ENCODE measurements at places on chromosomes 3 and 15. TPM values are rescaled to one million over a fixed set of nuclear protein-coding genes. Genes with fewer than 3 reads are reported as not detected.

DNA sequence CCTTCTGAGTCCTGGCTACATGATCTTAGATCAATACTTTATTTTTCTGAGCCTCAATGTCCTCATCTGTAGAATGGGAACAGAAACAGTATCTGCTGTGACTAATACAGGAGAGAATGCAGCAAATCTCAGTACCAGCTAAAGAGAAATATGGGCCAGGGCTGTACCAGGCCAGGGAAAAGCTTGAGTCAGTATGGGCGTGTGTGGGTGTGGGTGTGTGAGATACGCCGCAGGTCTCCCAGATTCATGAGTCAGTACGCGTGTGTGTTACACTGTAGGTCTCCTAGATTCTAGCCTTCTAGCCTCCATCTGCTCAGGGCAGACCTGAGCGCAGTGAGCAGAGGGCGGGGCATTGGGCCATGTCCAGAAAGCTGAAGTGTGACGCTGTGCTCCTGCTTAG, 15.2 kb downstream of the GNAI2 start:
- H3K4me3 ChIP-seq, result no peak overlapping the region
- no peaks in the 10 kb centered on the region for H3K27me3 ChIP-seq
- peaks cover 11% of the 10 kb centered on the region for H3K36me3 ChIP-seq
- H3K4me1 ChIP-seq, result peaks cover 32% of the 10 kb centered on the region

- peak within 1 kb of the TSS; percentile 7 for H3K4me3 ChIP-seq
- H3K36me3 ChIP-seq, result no peaks in the 10 kb centered on the region
- peaks cover 24% of the 10 kb centered on the region for H3K4me1 ChIP-seq
- H3K27ac ChIP-seq, result peak within 1 kb of the TSS; percentile 61
Observed at GRCh38 chr3:151316267-151316991, at the start of gene GPR87. Gene GPR87 (minus strand): TSS chr3:151316820. CDS start chr3:151300100, 16,720 bp downstream.

DNA sequence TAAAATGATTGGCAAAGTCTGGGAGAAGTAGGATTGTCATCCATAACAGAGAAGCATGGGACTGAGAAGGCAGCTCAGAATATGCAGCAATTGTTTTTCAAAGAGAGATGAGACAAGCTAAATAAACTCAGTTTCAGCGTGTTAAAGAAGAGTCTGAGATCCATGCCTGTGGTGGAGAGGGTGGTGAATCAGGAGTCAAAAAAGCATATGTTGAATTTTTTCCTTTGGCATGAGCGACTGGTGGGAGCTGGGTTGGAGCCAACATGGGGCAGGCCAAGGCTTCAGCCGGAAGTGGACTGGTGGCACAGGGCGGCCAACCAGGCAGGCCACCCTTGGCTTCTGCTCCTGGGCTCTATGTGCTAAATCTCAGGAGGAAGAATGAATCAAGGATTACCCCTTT, 102.0 kb downstream of the SST start:
- no peaks in the 10 kb centered on the region for H3K36me3 ChIP-seq
- DNase-seq, result no peak
- H3K4me3 ChIP-seq, result no peak overlapping the region
- no peaks in the 10 kb centered on the region for H3K4me1 ChIP-seq
- no peak overlapping the region for H3K27ac ChIP-seq
- peaks cover 22% of the 10 kb centered on the region for H3K27me3 ChIP-seq

DNA sequence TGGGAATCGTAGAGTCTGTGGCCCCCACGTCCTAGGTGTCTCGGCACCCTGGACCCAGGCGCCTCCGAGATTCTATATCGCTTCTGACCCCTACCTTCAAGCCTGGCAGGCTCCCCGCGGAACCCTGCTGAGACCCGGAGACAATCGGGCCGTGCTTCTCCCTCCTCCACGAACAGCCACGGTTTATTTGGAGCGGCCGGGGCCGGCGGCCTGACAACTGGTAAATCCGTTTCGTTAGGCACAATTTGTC, 1.4 kb downstream of the GATA2 start:
- DNase-seq, result no peak
- no peaks in the 10 kb centered on the region for H3K36me3 ChIP-seq
- peaks cover 60% of the 10 kb centered on the region for H3K27me3 ChIP-seq
- no peak overlapping the region for H3K4me3 ChIP-seq
- no peak overlapping the region for H3K27ac ChIP-seq

- peaks cover 8% of the 10 kb centered on the region for H3K36me3 ChIP-seq
- H3K27ac ChIP-seq, result no peak overlapping the region
- DNase-seq, result no peak
Observed at GRCh38 chr15:64991536-64992135, 1.9 kb upstream of the SPG21 start.

Gene ARL6IP5
- total RNA-seq, result 156 TPM

Gene CHRNB4
- total RNA-seq, result not detected

Gene XCR1
- total RNA-seq, result 0.05 TPM

Measured in activated T-helper 1 cell treated with anti-CD3 and anti-CD28 coated beads, Interleukin-12 subunit alpha, Interleukin-12 subunit beta, Interleukin-2, Interleukin-4 antibody, amounts not matched to agents 30 ng/mL and 10 ng/mL and 1 ng/mL, durations not matched to agents 14 hours and 24 hours and 36 hours (primary cell).